ENCODE measurements at places on chromosomes 3 and 15.

GRCh38 chr3:132652640-132653270, 6.9 kb downstream of the ACAD11 start:
- no peak for DNase-seq

DNA sequence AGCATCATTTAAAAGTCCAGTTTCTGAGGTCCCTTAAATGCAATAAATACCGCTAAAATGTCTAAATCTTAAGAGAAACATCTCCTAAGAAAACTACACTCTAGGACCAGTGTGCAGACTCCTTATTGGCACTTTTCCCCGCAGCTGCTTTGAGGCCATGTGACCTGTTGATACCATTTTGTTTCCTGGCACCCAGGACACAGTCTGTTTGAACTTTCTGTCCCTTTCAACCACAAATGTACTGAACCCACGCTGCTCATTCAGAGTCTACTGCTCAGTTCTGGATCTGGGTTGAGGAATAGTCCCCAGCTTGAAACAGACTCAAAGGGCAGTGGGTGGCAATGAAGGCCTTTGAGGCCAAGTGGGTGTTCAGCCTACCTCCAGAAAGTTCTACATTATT, 17.1 kb downstream of the LDHAL6B start:
- no peak for DNase-seq

DNA sequence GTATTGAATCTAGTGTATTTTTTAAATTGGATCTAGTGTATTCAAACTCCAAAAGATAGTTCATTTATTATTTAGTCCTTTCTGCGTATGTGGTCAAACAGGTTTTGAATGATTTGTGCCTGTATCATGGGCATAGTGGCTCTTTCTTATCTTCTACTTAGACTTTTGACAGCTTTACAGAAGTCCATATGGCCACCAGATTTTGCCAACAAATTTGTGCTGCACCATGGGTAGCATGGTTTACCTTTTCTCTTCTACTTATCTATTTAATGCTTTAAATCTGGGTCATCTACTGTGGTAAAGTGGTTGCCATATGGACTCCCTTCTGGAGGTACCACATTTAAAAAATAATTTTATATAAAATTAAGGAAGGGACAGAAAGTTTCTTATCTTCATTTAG, 66.9 kb upstream of the CADM2 start:
- no peak for DNase-seq

DNA sequence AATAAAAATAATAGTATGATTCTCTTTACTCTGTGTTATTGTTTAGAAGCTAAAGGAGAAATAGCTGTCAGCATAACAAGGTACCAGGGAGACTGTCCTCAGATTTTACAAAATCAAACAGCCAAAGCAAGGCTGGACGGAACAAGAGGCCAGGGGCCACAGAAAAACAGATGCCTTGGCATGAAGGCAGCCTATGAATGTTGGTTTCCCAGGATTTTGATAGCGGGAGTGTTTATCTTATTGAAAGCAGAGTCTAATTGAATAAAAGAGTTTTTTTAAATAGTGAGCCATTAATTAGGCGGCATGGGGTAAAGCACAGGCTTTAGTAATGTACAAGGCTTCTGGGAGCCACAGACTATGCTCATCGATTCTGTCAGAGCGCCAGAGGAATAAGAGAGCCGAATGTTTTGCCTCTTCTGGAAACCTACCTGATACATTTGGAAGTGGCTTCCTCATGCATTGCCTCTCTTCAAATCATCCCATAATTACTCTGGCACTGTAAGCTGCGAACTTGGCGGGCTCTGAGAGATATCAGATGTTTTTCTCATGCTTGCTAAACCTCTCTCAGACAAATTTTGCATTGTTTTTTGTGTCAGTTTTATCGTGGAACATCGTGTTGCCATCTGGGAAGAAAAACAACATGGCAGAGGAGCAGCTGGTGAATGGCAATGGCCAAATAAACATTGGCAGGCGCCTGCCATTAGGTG, 30.4 kb upstream of the TMCO5A start:
- DNase-seq, result no peak

DNA sequence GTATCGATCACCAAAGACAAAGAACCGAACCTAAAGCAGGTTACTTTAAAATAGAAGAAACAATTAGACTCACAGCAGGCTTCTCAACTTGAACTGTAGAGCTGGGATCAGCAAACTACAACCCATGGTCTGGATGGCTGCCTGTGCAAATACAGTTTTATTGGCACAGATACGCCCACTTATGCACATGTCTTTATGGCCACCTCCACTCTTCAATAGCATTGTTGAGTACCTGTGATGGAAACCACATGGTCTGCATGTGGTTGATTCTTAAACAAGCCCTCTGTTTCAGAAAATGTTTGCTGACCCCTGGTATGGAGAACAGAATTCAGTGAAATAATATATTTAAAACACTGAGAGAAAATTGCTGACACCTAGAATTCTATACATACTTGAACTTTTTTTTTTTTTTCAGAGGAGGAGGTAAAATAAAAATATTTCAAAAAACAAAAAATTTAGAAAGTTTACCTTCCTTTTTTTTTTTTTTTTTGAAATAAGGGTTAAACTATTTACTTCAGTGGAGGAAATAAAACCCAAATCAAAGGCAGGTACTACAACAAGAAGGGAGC, 263.8 kb upstream of the ATP10A start:
- DNase-seq, result no peak

- DNase-seq, result no peak
Observed at GRCh38 chr3:118369892-118370491, 664.7 kb downstream of the IGSF11 start.

DNA sequence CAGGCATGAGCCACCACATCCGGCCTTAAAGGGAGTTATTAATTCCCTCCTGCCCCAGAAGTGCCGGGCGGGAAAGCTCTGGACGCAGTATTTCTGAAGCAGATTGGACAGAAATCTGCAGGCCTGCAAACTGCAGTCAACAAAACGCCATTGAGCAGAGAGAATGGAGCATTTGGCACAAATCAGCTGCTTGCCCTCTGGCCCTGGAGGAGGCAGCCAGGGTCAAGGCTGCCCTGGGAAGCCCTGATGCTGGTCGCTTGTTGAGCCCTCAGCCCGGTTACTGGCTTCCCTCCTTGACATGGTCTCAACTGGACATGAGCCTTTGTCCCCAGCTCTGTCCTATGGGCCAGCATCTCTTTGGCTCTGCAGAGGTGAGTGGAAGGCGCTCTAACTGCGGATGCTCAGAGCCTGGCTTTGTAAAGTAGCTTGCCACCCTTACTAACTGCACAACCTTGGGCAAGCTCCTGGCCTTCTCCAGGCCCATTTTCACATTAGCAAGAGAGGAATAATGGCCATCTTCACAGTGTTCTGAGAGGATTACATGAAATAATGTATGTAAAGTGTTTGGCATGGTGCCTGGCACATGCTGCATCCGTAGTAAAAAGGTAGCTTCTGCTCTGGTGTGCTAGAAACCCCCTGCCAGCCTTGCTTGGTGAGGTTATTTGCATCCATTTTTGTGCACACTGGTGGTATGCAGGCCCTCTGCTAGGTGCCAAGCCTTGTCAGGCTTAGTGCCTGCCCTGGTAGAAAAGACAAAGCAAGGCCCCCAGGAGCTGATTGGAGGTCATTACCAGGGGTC, 4.1 kb downstream of the SEMA4B start:
- no peak for DNase-seq

DNA sequence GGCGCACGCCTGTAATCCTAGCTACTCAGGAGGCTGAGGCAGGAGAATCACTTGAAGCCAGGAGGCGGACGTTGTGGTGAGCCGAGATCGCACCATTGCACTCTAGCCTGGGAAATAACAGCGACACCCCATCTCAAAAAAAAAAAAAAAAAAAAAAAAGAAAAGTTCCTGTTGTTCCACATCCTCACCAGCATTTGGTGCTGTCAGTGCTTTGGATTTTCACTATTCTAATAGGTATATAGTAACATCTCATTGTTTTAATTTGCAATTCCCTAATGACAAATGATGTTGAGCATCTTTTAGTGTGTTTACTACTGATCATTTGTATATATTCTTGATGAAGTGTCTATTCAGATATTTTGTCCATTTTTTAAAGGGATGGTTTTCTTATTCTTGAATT, 24.6 kb downstream of the UBR1 start:
- no peak for DNase-seq

GRCh38 chr15:68580026-68580882, 1.5 kb downstream of the CORO2B start:
- DNase-seq, result no peak

- no peak for DNase-seq
Observed at GRCh38 chr3:12906141-12906915, 65.0 kb upstream of the RPL32 start.

DNA sequence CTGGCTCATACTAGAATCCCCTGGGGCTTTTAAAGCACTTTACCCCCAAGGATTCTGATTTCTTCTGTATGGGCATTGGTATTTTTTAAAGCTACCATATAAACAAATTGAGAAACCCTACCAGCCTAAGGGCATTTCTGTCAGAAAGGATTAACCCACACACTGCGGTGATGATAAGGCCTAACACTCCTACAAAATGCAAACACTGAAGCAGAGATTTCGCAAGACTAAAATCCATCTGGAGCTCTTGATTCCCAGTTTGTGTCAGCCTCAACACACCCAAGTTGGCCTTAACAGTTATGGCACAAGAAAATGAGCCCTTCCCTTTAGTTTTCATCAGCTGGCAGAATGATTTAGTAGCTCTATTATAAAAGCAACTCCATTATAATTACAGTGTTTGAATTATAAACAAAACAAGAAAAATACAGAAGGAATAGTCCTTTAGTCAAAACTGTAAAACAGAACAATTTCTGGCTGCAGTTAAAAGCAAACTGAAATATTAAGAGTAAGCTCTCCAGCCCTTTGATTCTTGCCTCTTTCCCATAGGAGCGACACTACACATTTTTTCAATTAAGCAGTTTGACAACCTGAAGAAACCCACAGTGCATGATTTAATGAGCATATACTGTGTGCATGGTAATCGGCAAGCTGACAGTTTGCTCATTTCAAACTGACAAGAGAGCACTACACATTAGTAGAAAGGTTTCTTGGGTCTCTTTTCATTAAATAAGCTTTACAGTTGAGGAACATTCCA, 441.2 kb downstream of the FHIT start:
- no peak for DNase-seq

DNA sequence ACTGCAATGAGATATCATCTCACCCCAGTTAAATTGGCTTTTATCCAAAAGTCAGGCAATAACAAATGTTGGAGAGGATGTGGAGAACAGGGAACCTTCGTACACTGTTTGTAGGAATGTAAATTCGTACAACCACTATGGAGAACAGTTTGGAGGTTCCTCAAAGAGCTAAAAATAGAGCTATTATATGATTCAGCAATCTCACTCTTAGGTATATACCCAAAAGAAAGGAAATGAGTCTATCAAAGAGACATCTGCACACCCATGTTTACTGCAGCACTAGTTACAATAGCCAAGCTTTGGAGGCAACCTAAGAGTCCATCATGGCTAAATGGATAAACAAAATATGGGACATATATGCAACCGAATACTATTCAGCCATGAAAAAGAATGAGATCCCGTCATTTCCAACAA, 68.0 kb upstream of the HES1 start:
- DNase-seq, result no peak

DNA sequence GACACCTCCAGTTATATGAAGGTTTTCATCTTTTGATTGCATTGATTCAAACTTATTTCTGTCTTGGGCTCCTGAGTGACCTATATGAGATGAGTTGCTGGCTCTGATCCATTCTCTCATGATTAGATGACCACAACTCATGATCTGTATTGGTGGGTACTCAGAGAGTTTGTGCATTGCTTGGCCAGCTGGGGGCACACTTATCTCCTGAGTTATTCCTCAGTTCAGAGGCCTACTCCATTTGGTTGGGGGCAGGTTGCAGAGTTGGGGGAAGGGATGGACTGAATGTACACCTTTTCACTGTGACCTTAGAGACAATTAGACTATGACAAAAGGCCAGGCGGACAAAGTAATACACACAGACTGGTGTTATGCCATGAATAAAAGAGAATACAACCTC, 166.2 kb upstream of the SEMA6D start:
- no peak for DNase-seq

DNA sequence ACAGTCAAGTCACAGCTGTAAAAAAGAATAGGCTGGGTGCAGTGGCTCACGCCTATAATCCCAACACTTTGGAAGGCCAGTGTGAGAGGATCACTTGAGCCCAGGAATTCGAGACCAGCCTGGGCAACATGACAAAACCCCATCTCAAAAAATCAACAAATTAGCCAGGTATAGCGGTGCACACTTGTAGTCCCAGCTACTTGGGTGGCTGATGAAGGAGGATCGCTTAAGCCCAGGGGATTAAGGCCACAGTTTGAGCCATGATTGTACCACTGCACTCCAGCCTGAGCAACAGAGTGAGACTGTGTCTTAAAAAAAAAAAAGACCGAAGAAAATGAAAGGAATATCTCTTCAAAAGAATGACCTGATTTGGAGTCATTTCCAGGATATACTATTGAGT, 6.6 kb downstream of the HERC1 start:
- no peak for DNase-seq

GRCh38 chr3:174444391-174444790, 414.7 kb upstream of the NAALADL2 start:
- DNase-seq, result no peak

GRCh38 chr3:14464521-14464920, 62.1 kb downstream of the SLC6A6 start:
- no peak for DNase-seq

DNA sequence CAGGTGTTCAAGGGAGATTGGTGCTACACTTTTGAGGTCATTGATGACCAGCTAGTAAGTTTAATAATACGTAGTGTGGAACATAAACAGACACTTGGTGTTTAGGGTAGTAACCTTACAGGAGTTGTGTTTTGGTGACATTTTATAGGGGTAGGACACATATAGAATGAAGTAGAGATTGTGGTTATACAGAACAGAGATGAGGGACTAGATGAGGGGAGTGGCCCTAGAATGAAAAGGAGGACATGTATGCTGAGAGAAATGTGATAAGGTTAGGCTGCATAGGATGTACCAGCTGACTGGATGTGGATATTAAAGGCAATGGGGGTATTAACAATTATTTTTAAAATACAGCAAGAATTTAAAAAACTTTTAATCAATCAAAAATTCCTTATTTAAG, 8.0 kb downstream of the MBNL1 start:
- no peak for DNase-seq

- no peak for DNase-seq
Observed at GRCh38 chr15:26395624-26396023, 377.2 kb downstream of the GABRB3 start.

- DNase-seq, result no peak
Observed at GRCh38 chr15:73028831-73029451, 23.3 kb upstream of the NEO1 start.

GRCh38 chr3:172647823-172648222, 63.0 kb downstream of the NCEH1 start:
- DNase-seq, result no peak

DNA sequence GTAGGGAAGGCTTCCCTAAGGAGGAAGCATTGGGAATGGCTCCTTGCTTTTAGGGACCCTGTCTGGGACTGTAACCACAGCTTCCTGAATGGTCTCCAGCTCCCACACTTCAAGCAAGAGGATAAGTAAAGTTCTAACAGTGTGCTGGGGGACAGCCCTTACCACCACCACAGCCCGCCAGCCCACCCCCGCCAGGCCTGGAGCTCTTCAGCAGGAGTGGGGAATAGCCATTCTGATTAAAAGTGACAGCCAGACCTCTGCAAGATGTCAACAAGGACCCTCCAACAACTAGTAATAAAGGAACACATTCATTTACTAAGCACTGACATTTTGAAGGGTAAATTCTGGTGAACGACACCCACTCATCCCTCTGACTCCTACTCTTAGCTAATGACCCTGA, 49.4 kb downstream of the CPN2 start:
- no peak for DNase-seq

GRCh38 chr3:130342821-130343661, 2.4 kb upstream of the COL6A5 start:
- no peak for DNase-seq

All from ACHN (cell line).